Activated effector memory CD4-positive, alpha-beta T cell treated with Interleukin-2 at 50 U/mL for 16 hours (primary cell): ENCODE measurements at places on chromosomes 13 and 19.

GRCh38 chr19:49716154-49716553 lies 25.2 kb downstream of the CPT1C start:
- DNase-seq = no peak

DNA sequence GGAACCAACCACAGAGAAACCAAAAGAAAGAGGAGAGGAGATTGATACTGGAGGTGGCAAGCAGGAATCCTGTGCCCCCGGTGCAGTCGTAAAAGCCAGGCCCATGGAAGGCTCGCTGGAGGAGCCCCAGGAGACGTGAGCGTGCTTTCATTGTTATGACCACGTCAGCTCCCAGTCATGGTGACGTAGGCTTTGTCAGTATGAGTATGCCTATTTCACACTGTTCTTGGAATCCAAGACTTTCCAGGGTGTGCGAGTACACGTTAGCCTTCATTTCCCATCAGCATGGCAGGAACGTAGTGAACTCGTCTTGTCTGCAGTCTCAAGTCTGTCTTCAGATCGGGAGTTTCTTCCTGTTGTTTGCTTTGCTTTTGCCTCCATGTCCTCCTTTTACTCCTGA lies 15.4 kb upstream of the CHAMP1 start:
- DNase-seq = no peak

DNA sequence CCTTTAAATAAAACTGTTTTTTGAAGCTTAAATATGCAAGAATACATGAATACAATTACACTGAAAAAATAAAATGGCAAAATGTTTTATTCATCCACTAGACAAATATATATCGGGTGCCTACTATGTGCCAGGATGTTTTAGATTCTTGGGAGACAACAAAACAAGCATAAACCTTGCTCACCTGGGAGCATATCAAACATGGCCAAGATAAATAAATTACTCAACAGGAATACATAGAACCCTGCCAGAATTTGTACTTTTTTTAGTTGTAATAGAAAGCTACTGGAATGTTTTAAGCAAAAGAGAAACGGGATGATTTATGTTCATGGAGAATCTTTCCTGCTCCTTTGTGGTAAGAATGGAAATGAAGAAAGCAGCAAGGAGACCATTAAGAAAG lies 2358.5 kb upstream of the PCDH20 start:
- no peak for DNase-seq

- no peak for DNase-seq
These were observed 396.0 kb downstream of the IRS2 start for GRCh38 chr13:109390391-109390790.

DNA sequence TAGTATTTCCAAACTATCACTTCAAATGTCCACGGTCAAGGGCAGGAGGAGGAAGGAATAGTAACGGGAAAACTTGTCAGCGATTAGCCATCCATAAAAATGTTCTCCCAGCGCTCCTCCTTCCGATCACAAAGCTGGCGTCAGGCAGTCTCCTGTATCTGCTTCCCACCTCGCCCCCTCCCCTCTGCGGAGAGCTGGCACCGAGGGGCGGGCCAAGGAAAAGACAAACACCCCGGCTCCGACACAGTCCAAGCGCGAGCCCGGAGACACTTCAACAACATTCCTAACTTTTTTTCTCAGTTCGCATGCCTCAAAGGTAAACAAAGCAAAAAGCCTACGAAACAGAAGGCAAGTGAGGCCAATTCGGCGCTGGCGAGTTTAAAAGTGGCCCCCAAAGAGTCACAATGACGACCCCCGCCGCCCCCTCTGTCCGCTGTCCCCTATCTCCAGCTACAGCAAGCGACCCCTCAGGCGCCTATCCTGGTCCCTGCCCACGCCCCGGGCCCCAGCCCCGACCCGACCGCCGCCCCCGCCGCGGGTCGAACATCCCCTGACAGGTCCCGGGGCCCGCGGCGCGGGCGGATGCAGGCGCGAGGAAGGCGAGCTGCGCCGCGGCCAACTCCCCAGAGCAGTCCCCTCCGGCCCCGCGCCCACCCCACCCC lies 736 bp downstream of the SMAD9 start:
- DNase-seq = no peak
